ENCODE measurements at places on chromosomes 2 and 18. TPM values are rescaled to one million over a fixed set of nuclear protein-coding genes. Genes with fewer than 3 reads are reported as not detected.

The TBR1 gene
- not detected for total RNA-seq

DNA sequence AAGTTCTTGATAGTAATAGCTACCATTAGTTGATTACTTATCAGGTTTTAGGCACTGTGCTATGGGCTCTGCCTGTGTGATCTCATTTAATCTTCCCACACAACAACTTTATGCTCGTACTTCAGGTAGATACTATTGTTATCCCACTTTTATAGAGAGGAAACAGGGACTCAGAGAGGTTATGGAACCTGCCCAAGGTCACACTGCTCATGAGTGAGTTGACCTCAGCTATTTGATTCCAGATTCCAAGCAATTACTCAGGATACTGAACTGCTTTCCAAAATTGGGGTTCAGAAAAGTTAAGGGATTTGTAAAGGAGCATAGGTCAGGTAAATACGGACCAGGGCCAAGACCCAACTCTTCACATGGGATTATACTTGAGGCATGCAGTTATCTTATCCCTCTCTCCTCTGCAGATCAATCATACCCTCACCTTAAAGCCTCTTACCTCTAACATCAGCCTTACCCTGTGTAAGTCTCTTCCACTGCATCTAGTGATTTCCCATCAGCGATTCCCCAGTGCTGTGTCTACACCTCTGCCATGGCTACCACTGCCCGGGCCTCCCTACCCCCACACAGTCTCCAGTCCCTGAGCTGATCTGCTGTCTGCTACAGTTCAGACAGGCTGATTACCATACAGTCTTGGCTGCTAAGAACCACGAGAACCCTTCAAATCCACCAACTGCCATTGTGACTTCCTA lies 74.4 kb downstream of the ANTXR1 start:
- no peak for DNase-seq

DNA sequence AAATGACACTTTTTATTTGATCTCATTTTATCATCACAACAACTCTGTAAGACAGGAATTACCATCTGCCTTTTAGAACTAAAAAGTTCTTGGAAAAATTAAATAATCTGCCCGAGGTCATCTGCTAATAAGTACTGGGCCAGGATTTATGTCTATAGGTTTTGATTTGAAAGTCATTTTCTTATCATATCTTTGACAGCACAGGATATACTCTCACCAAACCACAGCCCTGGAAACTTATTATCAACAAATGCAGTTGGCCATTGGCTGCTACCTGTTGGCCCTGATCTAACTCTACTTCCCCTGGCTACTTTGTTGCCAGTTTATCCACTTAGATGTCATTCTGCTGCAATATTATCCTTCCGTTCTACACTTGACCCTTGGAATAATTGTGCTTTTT lies 354.6 kb downstream of the RAD51AP2 start:
- no peak for DNase-seq

The SMYD5 gene
- 42.0 TPM for total RNA-seq

DNA sequence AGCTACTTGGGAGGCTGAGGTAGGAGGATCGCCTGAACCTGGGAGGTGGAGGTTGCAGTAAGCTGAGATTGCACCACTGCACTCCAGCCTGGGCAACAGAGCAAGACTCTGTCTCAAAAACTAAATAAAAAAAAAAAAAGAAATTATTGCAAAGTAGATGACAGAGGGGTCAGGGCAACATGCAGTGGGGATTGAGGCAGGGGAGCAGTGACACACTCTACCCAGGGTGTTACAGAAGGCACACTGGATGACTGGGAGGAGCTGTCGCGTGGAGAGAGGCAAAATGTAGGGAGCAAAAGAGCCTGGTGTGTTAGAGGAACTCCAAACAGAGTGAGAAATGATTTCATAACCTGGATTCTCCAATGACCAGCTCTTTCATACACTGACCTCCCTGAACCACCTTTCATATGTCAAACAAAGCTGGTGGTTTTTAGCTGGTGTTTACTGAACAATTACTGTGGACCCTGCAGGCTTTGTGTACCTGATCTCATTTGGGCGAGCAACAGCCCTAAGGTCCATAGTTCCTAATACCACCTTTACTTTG lies 22.1 kb downstream of the FBXO41 start:
- no peak for DNase-seq

The CD8B2 gene
- 0.19 TPM for total RNA-seq

GRCh38 chr2:180679693-180680092 lies 300.7 kb upstream of the UBE2E3 start:
- DNase-seq, result no peak

The ABCB11 gene
- not detected for total RNA-seq

The SLC25A12 gene
- total RNA-seq, result 17.0 TPM

DNA sequence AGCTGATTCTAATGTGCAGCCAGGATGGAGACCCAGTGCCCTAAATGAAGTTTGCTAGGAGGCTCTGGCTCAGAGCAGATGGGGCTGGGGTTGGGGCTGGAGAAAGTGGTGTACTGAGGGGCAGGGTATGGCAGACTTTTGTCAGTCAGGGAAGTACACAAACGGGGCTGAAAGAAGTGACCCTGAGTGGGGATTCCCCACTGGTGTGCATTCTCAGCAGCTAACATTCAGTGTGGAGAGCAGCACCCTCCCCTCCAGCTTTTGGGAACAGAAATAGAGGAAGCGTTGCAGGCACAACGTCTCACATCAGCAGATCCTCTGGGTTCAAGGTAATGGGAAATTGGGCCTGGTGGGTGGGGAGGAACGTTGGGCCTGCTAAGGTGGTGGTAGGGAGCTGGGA lies 89.1 kb upstream of the GCFC2 start:
- DNase-seq, result no peak

GRCh38 chr2:60116161-60116875 lies 437.1 kb downstream of the BCL11A start:
- no peak for DNase-seq

The KCNG2 gene
- not detected for total RNA-seq

GRCh38 chr2:44774826-44775492 lies 166.5 kb upstream of the SIX3 start:
- DNase-seq, result no peak

The MDH1B gene
- total RNA-seq, result 0.87 TPM
